NCI-H82 (cell line): ENCODE measurements at places on chromosomes 1 and 21.
A peak's percentile ranks its signal among the peaks of the same experiment; 100 is the strongest.

DNA sequence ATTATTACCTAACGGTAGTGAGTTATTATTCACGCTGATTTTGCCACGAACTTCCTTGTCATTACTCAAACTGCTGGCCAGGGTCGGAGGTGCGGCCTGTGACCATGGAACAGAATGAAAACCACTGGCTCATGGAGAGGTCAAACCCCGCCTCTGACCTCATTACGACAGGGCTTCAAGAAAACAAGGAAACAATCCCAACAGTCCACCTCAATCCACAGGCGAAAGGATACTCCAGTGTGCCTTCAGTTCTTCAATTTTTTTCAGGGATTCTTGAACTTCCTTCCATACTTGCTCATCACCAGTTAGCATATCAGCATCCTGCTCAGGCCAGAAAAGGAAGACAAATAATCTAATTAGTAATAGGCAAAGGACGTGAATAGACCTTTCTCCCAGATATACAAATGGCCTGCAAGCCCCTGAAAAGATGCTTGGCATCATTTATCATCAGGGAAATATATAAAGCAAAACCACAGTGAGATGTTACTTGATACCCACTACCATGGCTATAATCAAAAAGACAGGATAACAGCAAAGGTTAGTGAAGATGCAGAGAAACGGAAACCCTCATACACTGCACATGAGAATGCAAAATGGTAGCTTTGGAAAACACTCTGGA lies 643.4 kb downstream of the SMYD3 start:
- DNase-seq: no peak

DNA sequence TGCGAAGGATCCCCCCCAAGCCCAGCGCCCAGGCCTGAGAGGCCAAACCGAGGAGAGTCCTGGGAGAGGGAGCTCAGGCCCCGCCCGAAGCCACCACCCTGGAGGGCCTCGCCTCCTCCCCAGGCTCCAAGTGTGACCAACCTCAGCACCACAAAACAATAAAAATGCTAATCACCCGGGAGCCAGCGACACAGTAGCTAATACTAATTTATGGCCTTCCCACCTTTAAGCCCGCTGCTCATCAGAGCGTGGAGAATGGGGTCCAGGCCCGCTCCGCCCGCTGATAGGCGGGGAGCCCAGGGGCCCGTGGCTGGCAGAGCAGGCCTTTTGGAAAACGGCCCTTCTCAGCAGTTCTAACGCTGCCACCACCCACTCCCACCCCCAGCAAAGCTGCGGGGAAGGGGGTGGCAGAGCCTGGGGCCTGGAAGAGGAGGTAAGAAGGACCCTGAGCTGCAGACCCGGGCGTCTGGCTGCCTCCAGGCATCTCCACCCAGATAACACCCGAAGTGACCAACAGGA lies 20.4 kb upstream of the TAS1R2 start:
- peak; percentile 96 for DNase-seq

DNA sequence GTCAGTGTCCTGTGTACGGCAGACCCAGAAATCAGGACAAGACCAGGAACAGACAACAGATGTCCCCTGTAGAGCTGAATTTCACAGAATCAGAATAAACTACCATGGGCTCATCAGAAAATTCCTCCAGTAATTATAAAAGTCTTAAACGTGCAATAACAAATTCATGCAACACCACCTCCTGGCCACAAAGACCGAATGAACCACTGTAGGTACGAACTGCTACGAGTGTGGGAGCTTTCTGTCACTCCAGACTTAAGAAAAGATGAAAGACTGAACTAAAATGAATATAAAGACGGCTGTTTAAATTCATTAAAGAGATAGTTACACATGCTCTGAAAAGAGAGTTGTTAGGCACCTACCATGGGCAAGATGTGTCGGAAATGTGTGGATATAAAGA lies 333.5 kb downstream of the RRAGC start:
- DNase-seq: no peak

- no peak for DNase-seq
Observed at GRCh38 chr1:150751443-150751842, 14.1 kb downstream of the CTSS start.

- peak; percentile 23 for DNase-seq
Observed at GRCh38 chr21:42114646-42115045, 43.5 kb downstream of the UMODL1 start.
